ENCODE measurements at places on chromosomes 7 and 10. TPM values are rescaled to one million over a fixed set of nuclear protein-coding genes. Genes with fewer than 3 reads are reported as not detected.

DMTF1 gene
- 154 TPM for total RNA-seq

FAM171A1 gene
- total RNA-seq = 1.6 TPM

IKZF1 gene
- total RNA-seq = 294 TPM

CFAP58 gene
- total RNA-seq = 0.11 TPM

SERPINE1 gene
- total RNA-seq = 5.5 TPM

FOXI2 gene
- total RNA-seq = not detected

GIMAP2 gene
- total RNA-seq = 77.5 TPM

GRCh38 chr10:68196701-68197100 lies 35.2 kb downstream of the ATOH7 start:
- H3K27me3 ChIP-seq = peaks cover 4% of the 10 kb centered on the region
- DNase-seq = no peak
- H3K27ac ChIP-seq = no peak overlapping the region
- H3K36me3 ChIP-seq = no peaks in the 10 kb centered on the region
- H3K4me1 ChIP-seq = no peaks in the 10 kb centered on the region

GRCh38 chr10:47368431-47369180 lies 15.5 kb downstream of the ZNF488 start:
- H3K36me3 ChIP-seq = no peaks in the 10 kb centered on the region
- H3K4me3 ChIP-seq = no peak overlapping the region
- H3K27ac ChIP-seq = no peak overlapping the region
- H3K27me3 ChIP-seq = no peaks in the 10 kb centered on the region
- no peak for DNase-seq
- H3K4me1 ChIP-seq = no peaks in the 10 kb centered on the region

- H3K27ac ChIP-seq = no peak overlapping the region
- no peak for DNase-seq
- no peak overlapping the region for H3K4me3 ChIP-seq
- H3K36me3 ChIP-seq = no peaks in the 10 kb centered on the region
Observed at GRCh38 chr10:34764472-34764946, 50.6 kb downstream of the PARD3 start.

- no peak for DNase-seq
- H3K27ac ChIP-seq = no peak overlapping the region
- no peaks in the 10 kb centered on the region for H3K36me3 ChIP-seq
- H3K4me1 ChIP-seq = no peaks in the 10 kb centered on the region
- H3K27me3 ChIP-seq = no peaks in the 10 kb centered on the region
Observed at GRCh38 chr10:4053940-4054339, 268.9 kb upstream of the KLF6 start.

DNA sequence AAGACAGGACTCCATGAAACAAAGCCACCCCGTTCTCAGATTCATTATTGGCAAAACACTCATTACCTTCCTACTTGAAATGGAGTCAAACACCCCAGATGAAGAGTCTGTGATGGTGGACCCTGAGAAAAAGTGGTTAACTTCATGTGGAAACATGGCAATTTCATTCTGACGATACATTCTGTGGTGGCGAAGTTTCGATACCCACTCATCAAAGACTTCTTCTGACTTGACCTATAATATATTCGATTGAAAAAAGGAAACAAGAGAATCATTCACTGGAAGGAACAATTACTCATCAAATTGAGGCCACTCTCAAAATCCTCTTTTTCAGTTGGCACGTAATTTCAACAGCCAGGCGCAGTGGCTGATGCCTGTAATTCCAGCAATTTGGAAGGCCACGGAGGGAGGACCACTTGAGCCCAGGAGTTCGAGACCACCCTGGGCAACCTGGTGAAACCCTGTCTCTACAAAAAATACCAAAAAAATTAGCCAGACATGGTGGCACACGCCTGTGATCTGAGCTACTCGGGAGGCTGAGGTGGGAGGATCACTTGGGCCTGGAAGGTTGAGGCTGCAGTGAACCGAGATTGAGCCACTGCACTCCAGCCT lies 108.8 kb upstream of the GSDME start:
- H3K36me3 ChIP-seq = peaks cover 45% of the 10 kb centered on the region
- no peak overlapping the region for H3K27ac ChIP-seq
- H3K27me3 ChIP-seq = no peaks in the 10 kb centered on the region
- no peak overlapping the region for H3K4me3 ChIP-seq
- peaks cover 5% of the 10 kb centered on the region for H3K4me1 ChIP-seq

DNA sequence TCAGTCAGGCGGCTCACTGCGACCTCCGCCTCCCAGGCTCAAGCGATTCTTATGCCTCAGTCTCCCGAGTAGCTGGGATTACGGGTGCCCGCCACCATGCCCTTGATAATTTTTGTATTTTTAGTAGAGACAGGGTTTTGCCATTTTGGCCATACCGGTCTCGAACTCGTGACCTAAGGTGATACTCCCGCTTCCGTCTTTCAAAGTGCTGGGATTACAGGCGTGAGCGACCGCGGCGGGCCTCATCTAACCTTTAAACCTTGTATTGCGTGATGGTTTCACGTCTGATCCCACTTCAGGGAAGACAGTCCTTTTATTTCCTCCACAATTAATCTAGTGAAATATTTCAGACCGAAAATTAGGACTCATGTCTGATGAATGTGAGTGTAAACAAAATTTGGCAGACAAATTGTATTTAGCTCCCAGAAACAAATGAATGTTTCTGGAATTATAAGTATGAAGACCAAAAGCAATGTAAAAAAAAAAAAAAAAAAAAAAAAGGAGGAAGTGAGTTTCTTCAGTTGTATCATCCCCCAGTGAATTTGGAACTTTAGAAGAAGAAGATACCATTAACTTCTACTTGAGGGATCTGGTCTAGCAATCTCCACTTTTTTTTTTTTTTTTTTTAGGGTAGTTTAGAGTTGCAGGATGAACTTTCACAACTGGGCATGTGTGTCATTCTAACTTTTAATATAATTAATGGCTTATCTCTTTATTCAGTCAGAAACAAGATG lies 1.6 kb downstream of the NUP42 start:
- peaks cover 18% of the 10 kb centered on the region for H3K4me1 ChIP-seq
- H3K4me3 ChIP-seq = no peak overlapping the region
- H3K27ac ChIP-seq = no peak overlapping the region
- DNase-seq = no peak

GRCh38 chr10:119367841-119368549 lies 160.6 kb downstream of the GRK5 start:
- H3K36me3 ChIP-seq = no peaks in the 10 kb centered on the region
- H3K27me3 ChIP-seq = no peaks in the 10 kb centered on the region
- no peak overlapping the region for H3K4me3 ChIP-seq
- no peak for DNase-seq
- H3K27ac ChIP-seq = no peak overlapping the region

DNA sequence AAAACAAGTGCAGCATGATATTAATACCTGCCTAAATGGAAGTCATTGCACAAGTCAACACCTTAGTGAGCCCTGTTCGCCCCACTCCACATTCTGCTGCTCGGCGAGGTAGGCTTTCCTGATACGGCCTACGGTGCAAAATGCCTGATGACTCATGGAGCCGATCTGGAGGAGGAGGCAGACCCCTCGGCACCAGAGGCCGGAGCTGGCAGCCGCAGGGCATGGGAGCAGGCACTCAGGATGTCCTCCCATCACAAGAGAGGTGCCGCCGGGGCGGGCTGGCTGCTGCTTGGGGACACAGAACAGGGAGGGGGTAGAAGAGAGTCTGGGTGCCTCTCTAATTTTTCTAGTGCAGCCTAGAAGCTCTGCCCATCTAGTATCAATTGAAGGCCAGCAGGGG lies 418.5 kb upstream of the MGMT start:
- no peak overlapping the region for H3K27ac ChIP-seq
- no peak overlapping the region for H3K4me3 ChIP-seq
- peaks cover 5% of the 10 kb centered on the region for H3K27me3 ChIP-seq

DNA sequence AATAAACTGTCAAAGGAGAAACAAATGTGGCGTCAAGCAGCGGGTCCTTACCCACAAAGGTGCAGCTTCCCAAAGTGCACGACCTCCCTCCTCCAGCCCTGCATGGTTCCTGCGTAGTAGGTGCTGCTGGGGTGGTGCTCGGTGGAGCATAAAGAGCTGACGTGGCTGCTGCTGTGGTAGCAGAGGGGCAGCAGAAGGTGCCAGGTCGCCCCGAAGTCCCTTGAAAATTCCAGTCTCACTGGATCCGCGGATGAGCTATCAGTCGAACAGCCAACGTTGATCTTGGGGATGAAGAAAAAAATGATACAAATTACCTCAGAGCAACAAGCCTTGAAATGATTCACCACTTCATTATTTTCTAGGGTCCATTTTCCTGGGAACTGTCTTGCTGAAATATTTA lies 105.0 kb upstream of the SLC26A5 start:
- H3K4me3 ChIP-seq = no peak overlapping the region
- no peak overlapping the region for H3K27ac ChIP-seq
- DNase-seq = no peak
- no peaks in the 10 kb centered on the region for H3K27me3 ChIP-seq
- H3K4me1 ChIP-seq = no peaks in the 10 kb centered on the region
